ENCODE measurements at places on chromosomes 11 and 22. TPM values are rescaled to one million over a fixed set of nuclear protein-coding genes. Genes with fewer than 3 reads are reported as not detected.

GRCh38 chr11:17642980-17643379, 76.4 kb upstream of the MYOD1 start:
- DNase-seq: no peak

- peak; percentile 76 for DNase-seq
Measured at GRCh38 chr11:76783896-76784813, 999 bp downstream of the TSKU start.

Gene CALCA
- not detected for total RNA-seq

GRCh38 chr22:44586351-44586990, 88.4 kb upstream of the RTL6 start:
- DNase-seq: no peak

Gene CHRM1
- total RNA-seq: not detected

DNA sequence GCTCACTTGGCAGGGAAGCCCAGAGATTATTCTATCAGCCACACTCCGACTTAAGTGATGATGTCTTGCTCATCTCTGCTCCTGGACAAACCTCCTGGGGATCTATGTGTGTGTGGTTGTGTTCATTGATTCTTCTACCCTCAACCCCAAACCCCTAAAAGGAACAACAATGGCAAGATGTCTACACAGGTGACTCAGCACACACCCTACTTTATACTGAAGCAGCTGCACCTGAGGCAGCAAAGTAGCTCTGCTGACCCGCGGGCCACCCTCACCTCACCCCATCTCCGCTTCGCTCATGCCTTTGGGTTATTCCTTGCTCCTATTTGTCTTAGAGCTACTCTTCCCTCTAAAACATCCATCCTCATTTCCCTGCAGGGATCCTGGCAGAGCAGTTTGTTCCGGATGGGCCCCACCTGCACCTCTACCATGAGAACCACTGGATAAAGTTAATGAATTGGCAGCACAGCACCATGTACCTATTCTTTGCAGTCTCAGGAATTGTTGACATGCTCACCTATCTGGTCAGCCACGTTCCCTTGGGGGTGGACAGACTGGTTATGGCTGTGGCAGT, 38.7 kb downstream of the TMEM45B start:
- DNase-seq: no peak

Gene MUC2
- not detected for total RNA-seq

GRCh38 chr11:29200791-29201562, 815.9 kb downstream of the KCNA4 start:
- no peak for DNase-seq

Gene BATF2
- total RNA-seq: 0.34 TPM

- no peak for DNase-seq
Measured at GRCh38 chr22:29183971-29184848, 21.5 kb upstream of the EMID1 start.

Gene DHCR7
- 41.9 TPM for total RNA-seq

Gene SCGB1D2
- total RNA-seq: not detected

- no peak for DNase-seq
Measured at GRCh38 chr22:27358096-27358870, 443.3 kb downstream of the MN1 start.

DNA sequence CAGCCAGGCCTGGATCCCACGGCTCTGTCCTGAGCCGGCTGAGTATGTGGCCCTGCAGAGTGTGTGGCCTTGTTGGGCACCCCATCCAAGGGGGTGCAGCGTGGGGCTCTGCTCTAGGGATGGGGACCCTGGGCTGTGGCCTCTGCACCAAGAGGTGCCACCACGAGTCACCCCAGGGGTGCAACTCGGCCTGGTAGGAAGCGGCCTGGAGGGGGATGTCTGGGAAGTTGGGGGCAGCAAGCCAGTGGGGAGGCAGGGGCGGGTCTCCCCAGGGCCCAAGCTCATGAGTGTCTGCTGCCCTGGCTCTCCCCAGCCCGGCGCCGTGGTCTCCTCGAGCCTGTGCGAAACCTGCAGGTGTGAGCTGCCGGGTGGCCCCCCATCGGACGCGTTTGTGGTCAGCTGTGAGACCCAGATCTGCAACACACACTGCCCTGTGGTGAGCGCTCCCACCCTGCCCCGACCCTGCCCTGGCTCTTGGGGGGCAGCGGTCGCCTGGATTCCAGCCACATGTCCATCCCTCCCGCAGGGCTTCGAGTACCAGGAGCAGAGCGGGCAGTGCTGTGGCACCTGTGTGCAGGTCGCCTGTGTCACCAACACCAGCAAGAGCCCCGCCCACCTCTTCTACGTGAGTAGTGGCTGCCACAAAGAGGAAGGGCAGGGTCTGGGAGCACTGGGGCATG, 24.2 kb upstream of the MUC5B start:
- no peak for DNase-seq

GRCh38 chr11:65003282-65003681, 6.5 kb upstream of the BATF2 start:
- DNase-seq: peak; percentile 20

- DNase-seq: no peak
Measured at GRCh38 chr11:1567721-1568100, 4.4 kb downstream of the DUSP8 start.

DNA sequence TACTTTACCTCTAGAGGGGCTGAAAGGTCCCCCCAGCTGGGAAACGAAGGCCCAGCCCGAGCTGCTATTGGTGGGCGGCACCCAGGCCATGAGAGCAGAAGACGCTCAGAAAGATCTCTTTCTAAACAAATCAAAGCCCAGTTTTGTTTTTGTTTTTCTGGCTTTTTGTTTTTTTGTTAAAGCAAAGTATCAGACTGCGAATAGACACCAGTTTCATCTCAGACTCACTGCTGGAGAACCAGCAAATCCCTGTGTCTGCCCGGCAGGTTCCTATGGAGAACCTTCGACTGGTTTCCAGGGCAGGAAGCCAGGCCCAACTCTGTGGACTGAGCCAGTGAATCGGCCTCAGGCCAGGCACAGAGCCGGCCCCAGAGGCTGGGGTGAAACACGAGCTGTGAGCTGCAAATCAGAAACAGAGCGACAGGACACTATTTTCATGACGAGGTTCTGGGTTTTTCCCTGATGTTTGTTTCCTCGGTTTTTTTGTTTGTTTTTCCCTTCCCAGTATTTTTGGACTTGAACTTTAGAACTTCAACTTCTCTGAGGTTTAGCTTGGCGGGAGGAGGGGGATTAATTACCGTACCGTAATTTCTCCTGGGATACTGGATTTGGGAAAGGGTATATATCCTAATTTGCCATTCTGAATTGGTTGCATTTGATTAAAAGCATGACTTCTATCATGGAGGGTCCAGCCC, 16.0 kb upstream of the B4GALNT4 start:
- peak; percentile 55 for DNase-seq

Gene GDPD4
- total RNA-seq: not detected

DNA sequence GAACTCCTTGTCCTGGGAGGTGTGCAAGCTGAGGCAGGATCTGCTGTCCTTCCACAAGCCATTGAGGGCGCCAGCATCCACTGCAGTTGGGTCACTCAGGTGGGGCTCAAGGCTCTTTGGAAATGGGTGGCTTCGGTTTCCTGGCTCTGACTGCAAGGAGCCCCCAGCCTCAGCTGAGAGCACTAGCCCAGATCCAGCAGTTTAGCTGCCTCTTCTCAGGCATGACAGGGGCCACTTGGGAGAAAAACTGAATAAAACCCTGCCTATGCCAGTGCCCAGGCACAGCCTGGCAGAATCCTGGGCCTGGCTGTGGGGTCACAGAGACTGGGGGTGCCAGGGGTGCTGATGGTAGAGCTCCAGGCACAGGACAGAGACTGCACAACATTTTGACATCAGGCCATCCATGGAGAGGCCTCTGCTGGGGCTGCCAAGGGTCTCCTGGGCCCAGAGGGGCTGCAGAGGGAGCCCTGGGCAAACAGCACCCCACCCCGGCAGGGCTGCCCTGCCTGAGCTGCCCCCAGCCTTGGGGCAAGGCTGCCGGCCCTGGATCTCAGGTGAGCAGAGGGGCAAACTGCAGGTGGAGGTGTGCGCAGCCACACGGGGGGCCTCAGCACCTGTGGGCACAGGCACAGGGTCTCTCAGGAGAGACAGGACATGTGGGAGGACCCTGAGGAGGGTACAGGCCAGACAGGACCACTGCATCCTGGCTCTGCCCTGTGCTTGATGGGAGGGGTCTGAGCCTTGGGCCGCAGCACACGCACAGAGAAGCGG, 28.3 kb downstream of the RTN4R start:
- no peak for DNase-seq

DNA sequence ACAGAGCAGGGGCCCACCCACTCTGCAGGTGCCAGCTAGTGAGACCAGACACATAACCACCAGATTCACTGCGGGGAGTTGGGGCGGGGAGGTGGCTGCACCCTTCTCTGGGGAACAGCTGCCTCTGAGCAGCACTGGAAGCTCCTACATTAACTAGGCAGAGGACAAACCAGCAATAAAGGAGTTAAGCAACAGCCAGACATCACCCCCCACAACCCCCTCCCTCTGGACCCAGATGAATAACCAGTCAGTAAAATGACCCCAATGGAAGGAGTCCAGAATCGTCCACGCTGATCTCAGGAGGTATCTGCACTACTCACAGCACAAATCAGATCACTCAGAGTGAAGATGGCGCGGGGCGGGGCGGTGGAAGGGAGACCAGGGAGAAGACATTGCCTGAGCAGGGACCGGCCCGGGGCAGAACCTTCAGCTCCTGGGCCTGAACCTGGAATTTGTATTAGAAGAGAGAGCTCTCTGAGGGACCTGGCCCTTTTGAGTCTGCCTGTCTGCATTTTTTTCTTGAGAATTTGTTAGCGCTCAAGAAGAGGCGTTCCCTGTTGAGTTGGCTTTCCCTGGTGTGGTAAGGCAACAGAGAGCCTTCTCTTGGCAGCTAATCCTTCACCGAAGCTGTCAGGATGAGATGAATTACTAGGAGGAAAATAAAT, 125.5 kb upstream of the NCAM1 start:
- no peak for DNase-seq

DNA sequence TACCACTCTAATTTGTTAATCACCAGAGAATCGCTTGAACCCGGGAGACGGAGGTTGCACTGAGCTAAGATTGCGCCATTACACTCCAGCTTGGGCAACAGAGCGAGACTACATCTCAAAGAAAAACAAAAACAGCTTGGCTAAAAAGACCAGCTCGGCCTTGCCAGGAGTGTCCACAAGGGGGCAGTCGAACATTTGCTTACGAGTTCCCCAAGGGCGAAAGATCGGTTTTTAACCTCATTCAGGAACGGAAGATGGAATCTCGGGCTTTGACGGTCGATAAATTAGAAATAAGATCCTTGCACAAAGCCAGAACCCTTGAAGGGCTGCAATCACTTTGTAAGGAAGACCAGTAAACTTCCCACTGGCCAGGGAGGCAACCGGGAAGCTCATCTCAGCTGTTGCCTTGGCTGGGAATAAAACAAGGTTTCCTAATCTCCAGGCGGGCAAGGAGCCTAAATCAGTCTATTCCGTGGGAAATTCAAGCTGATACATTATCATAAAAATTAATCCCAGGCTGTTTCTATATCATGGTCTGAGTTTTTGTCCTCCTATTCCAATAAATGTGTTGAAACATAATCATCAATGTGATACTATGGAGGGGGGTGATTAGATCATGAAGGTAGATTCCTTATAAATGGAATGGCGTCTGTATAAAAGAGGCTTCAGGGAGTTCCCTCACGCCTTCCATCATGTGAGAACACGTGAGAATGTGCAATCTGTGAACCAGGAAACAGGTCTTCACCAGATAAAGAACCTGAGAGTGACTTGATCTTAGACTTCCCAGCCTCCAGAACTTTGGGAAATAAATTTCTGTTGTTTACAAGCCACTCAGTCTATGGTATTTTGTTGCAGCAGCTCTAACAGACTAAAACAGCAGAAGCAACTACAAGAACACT, 14.9 kb upstream of the SLC29A2 start:
- peak; percentile 87 for DNase-seq

GRCh38 chr22:40499209-40499623, 128.8 kb downstream of the SGSM3 start:
- DNase-seq: peak; percentile 75

- DNase-seq: no peak
Measured at GRCh38 chr22:42202669-42203068, 67.8 kb downstream of the TCF20 start.

- DNase-seq: no peak
Measured at GRCh38 chr11:56876621-56877275, 112.0 kb upstream of the OR5AK2 start.

DNA sequence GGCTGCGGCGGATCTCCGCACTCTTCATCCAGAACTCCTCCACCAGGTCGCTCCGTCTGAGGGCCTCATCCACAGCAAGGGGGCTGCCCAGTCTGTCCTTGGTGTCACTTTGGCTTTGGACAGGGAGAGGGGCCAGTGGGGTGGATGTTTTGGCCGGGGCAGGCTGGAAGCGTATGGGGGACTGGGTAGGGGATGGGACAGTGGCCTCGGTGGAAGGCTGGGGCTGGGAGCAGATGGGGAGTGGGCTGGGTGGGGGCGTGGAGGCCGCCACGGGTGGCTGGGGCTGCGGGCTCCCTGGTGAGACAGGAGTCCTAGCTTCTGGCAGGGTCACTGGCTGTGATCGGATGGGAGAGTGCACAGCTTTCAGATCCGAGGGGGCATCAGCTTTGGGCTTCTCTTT, 44.4 kb upstream of the BID start:
- DNase-seq: no peak

Gene DGCR6
- total RNA-seq: 3.9 TPM

GRCh38 chr22:35463231-35463933, 63.4 kb downstream of the MCM5 start:
- DNase-seq: no peak

Gene DDIAS
- 4.6 TPM for total RNA-seq

- no peak for DNase-seq
Measured at GRCh38 chr22:36100134-36100824, 60.3 kb downstream of the APOL3 start.

Gene ARHGAP32
- 9.0 TPM for total RNA-seq

Gene CHADL
- total RNA-seq: 1.1 TPM

- peak; percentile 41 for DNase-seq
Measured at GRCh38 chr11:43504316-43504950, 145.7 kb downstream of the TTC17 start.

DNA sequence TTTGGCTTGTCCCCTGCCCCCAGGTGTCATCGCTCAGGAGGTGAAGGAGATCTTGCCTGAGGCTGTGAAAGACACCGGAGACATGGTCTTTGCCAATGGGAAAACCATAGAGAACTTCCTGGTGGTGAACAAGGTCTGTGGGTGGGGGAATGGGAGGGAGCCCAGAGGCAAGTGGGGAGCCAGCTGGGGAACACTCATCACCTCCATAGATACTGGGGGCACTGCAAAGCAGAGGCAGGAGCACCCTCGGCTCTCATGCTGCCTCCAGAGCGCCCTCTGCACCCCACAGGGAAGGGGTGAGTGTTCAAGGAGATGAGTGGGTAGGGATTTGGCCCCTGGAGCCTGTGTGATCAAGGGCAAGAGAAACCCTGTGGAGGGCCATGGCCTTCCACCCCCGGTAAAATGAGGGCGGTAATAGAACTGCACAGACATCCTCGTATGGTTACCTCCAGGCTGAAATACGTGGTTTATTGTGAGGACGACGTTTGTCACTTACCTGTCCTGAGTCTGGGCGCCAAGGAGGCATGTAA, 14.0 kb downstream of the TMEM258 start:
- no peak for DNase-seq

All from dermis blood vessel endothelial cell (primary cell).